ENCODE measurements at places on chromosomes 4 and X. TPM values are rescaled to one million over a fixed set of nuclear protein-coding genes. Genes with fewer than 3 reads are reported as not detected.

- DNase-seq: no peak
- no peak overlapping the region for H3K4me3 ChIP-seq
- H3K27me3 ChIP-seq: no peaks in the 10 kb centered on the region
- no peaks in the 10 kb centered on the region for H3K36me3 ChIP-seq
Observed at GRCh38 chr4:83281307-83281706, 3.3 kb downstream of the COQ2 start.

GALNTL6 gene
- total RNA-seq: not detected

DNA sequence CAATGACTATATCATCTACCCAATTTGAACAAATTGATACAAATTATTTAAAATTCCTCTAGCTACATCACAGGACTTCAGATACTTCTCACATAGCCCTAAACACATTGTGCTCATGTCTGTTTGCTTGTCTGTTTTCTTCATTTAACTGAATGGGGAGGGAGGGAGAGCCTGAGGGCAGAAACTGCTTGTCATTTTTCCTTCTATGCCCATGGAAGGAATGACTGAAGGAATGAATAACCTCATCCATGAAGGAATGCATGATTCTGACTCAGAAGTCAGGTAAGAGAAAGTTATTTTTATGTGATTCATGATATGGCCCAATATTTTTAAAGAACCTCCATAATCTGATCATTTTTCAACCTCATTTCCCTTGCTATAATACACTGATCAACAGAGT lies 418.0 kb upstream of the PITX2 start:
- no peak for DNase-seq
- H3K27ac ChIP-seq: no peak overlapping the region
- no peak overlapping the region for H3K4me3 ChIP-seq
- no peaks in the 10 kb centered on the region for H3K36me3 ChIP-seq

- no peaks in the 10 kb centered on the region for H3K4me1 ChIP-seq
- no peaks in the 10 kb centered on the region for H3K36me3 ChIP-seq
- DNase-seq: no peak
- no peaks in the 10 kb centered on the region for H3K27me3 ChIP-seq
Observed at GRCh38 chr4:88613417-88613875, 21.2 kb downstream of the HERC3 start.

- no peak overlapping the region for H3K27ac ChIP-seq
- H3K4me3 ChIP-seq: no peak overlapping the region
- H3K4me1 ChIP-seq: peaks cover 78% of the 10 kb centered on the region
- H3K27me3 ChIP-seq: no peaks in the 10 kb centered on the region
Observed at GRCh38 chr4:151319490-151319889, 5.9 kb downstream of the SH3D19 start.

TMEM156 gene
- not detected for total RNA-seq

- H3K4me3 ChIP-seq: no peak overlapping the region
- H3K4me1 ChIP-seq: no peaks in the 10 kb centered on the region
- no peak overlapping the region for H3K27ac ChIP-seq
- no peak for DNase-seq
- H3K27me3 ChIP-seq: 0 out of 3 replicates have a peak, but pooled peaks cover 1% of the 10 kb centered on the region
Observed at GRCh38 chr4:189177130-189177529, 763.5 kb upstream of the FRG1 start.

DNA sequence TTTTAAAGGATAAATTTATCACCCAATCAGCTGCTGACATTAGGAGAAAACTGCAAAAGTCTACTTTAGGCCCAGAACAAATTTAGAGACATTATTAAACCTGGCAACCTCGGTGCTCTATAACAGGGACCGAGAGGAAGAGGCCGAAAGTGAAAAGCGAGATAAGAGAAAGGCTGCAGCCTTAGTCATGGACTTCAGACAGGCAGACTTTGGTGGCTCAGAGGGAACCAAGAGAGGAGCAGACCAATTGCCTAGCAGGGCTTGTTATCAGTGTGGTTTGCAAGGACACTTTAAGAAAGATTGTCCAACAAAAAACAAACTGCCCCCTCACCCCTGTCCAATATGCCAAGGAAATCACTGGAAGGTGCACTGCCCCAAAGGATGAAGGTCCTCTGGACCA lies 12.8 kb upstream of the UGT2B10 start:
- no peaks in the 10 kb centered on the region for H3K36me3 ChIP-seq
- no peaks in the 10 kb centered on the region for H3K27me3 ChIP-seq
- no peak overlapping the region for H3K27ac ChIP-seq
- H3K4me1 ChIP-seq: no peaks in the 10 kb centered on the region

- no peak for DNase-seq
- peaks cover 4% of the 10 kb centered on the region for H3K27me3 ChIP-seq
- H3K4me1 ChIP-seq: peaks cover 45% of the 10 kb centered on the region
- H3K27ac ChIP-seq: peak overlapping the region; percentile 66
- peak overlapping the region; percentile 82 for H3K4me3 ChIP-seq
Observed at GRCh38 chr4:23889391-23889790, 456 bp downstream of the PPARGC1A start.

RASGEF1B gene
- not detected for total RNA-seq

DNA sequence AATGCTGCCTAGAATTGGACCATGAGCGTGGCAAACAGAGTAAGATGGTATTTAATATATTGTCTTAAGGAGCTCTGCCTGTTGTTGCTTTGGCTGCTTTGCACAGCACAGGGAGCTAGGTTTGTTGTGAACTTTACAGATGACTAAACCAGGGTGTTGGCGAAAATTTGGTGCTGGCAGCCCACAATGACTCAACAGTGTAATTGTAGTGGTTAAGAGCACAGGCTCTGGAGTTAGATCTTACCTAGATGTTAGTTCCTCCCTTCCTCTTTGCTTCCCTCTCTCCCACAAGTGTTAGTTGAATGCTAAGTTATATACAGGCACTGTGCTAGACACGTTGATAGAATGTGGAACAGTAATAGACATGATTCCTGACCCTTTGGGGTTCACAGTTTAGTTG lies 128.9 kb upstream of the TRPC5 start:
- no peak overlapping the region for H3K27ac ChIP-seq
- no peaks in the 10 kb centered on the region for H3K4me1 ChIP-seq
- no peak overlapping the region for H3K4me3 ChIP-seq
- H3K36me3 ChIP-seq: no peaks in the 10 kb centered on the region
